ENCODE measurements at places on chromosomes 12 and 14. TPM values are rescaled to one million over a fixed set of nuclear protein-coding genes. Genes with fewer than 3 reads are reported as not detected.

- DNase-seq = no peak
Measured at GRCh38 chr12:54306925-54307741, 6.3 kb upstream of the NFE2 start.

Gene GABARAPL1
- 24.1 TPM for total RNA-seq

DNA sequence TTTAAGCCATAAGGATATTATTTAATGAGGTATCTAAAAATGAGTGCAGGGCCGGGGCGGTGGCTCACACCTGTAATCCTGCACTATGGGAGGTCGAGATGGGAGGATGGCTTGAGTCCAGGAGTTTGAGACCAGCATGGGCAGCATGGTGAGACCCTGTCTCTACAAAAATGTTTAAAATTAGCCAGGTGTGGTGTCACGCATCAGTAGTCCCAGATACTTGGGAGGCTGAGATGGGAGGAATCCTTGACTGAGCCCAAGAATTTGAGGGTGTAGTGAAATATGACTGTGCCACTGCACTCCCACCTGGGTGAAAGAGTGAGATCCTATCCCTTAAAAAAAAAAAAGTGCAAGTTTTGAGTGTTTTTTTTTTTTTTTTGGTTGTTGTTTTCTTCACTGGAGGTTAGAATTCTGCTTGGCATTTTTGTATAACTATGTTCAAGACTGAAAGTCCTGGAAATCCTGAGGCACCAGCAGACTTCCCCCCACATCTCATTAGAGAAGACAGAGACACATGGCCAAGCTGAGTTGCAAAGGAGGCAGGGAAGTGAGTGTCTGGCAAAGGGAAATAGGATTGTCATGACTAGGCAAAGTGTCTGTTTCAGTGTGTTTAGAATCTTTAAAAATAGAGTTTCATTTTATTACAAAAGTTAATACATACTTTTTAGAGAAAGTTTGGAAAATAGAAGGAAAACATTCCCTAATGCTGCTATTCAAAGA lies 53.5 kb upstream of the DUSP6 start:
- no peak for DNase-seq

GRCh38 chr12:125140279-125141209 lies 75.3 kb downstream of the AACS start:
- DNase-seq = peak; percentile 22

- no peak for DNase-seq
Measured at GRCh38 chr12:67070307-67070600, 198.9 kb upstream of the CAND1 start.

DNA sequence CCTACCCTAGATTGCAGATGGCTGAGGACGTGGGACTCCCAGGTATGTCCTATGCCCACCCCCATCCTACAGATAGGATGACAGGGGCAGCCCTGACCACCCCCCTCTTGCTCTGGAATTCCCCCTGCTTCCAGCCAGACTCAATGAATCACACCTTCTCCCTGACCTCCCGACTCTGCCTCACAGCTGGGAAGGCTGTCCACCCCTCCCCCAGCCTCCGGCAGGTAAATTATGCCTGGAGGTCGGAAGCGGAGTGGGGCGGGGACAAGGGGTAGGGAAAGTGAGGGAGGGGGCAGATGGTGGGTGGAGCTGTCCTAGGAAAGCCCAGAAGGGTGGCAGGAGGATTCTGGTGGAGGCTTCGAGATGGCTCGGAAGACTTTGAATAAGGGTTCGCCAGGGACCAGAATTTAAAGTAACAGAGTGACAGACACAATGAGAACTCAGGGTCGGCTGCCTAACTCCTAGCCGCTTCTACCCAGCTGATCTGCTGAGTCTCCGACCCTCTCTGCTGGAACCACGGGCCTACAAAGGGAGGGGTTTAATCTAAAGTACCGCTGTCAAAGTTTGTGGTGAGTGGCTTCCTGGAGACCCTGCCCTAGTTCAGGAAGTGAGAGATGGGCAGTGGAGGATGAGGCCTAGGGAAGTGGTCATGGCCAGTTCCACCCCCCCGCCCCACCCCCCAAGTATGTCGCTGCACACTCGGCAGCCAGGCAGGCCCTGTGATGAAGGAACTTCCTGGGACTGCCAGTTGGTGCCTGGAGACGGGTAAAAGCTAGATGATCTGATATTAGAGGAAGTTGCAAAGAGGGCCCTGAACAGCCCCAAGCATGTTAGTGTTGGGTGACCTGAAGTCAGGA lies 4.2 kb downstream of the PLEKHG3 start:
- no peak for DNase-seq

Gene NEMP1
- total RNA-seq = 46.9 TPM

Gene LRRC43
- 1.5 TPM for total RNA-seq

Gene JDP2
- 17.5 TPM for total RNA-seq

- DNase-seq = no peak
Measured at GRCh38 chr12:44835641-44836379, 40.3 kb downstream of the NELL2 start.

GRCh38 chr12:120361506-120362208 lies 7.3 kb downstream of the MSI1 start:
- no peak for DNase-seq

DNA sequence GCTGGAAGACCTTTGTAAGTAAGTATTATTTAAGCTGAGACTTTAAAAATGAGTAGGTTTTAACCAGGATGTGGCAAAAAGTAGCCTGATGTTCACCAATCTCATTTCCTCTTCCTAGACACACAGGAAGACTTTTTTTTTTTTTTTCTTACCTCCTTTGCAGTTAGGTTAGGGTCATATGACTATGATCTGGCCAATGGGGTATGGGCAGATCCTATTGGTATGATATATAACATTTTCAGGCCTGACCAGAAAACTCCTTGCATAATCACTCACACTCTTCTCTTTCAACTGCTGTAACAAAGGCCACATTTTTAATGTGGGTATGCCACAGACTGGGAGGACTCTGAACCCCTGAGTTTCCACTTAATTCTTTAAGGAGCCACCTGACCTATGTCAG lies 2.7 kb upstream of the RPS6KA5 start:
- DNase-seq = no peak

Gene C14orf132
- total RNA-seq = 23.0 TPM

Gene ITGB7
- total RNA-seq = 0.98 TPM

- no peak for DNase-seq
Measured at GRCh38 chr12:39892146-39892545, 213.7 kb downstream of the SLC2A13 start.
